ENCODE measurements at places on chromosomes 6 and 20.

DNA sequence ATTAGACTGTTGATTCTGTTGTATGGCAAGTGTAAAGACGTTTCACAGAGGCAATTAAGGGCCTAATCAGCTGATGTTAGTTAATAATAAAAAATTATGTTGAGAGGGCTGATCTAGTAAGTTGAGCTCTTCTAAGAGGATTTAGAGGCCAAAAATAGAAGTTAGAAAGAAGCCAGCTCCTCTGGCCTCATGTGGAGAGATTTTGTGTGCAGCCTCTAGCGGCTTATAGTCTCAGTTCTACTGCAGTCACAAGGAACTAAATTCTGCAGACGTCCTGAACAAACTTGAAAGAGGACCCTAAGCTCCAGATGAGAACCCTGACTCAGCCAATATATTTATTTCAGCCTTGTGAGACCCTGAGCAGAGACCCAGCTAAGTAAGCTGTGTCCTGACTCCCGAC is 498.6 kb downstream of the BTBD3 start:
- no peak for DNase-seq

DNA sequence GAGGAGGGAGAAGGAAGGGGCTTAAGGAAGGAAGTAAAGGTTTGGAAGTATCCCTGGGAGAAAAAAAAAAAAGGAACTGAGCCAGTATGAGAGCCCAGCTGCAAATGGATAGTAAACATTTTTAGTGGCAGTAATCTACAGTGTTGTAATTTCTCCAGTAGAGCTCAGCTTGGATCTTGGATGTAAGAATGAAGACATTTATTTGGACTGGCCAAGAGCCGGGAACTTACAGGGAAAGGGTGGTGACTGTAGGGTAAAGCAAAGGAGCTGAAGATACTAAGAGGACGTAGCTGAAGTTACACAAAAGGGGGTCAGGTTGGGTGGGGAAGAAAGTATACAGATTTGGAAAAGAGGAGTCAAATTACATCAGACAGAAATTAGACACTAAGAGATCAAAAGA is 13.5 kb downstream of the EEF1E1 start:
- no peak for DNase-seq

DNA sequence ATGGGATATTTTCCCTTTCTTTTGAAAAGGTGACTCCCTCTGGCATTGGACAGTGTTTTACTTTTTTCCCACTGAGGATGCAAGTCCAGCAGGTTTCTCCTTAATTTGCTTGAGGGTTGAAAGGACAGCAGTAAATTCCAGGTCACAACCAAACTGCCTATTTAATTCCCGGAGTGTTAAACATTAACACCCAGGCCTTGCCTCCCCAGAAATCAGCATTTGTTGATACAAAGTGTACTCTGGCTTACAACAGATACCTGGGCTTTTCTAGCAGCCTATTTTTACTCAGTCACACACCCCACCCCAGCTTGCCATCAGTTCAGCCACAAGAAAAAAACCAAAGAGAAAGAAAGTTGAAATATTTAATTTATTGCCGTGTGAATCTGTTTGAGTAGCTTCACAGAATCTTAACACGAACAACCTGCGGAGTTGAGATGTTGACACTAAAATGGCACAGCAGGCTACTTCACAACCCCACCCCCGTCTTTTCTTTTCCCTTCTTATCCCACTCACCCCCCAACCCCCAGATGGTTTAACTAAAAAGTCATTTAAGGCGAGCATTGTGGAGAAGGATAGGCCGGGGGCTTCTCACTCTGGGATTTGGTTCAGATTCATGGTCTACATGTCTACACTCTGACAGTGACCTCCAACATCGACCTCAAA is 45.7 kb downstream of the MYLIP start:
- DNase-seq = no peak

DNA sequence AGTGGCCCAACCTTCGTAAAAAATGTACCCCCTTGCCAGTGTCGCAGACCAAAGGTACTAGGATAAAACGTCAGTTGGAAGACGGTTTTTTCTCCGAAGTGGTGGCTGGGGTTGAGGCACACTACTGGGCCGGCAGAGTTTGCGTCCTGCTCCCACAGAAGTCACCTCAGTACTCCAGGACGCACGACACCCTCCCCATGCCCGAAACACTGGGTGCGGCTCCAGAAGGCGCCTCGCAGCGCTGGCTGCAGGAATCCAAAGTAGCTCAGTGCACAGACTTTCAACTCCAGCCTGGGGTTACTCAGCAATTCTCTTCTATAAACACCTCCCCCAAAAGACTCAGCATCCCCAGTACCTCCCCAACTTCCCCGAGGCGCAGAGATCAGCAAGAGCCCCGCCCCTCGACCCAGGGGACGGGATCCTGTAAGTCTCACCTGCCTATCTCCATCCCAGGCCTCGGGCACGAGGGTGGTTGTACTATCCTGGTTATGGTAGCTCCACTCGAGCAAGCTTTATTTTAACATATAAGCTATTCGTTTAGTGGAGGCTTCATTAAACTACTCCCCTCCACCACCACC is 88.2 kb downstream of the ZFP64 start:
- DNase-seq = no peak

- DNase-seq = no peak
Measured at GRCh38 chr6:120157873-120158272, 808.3 kb upstream of the MAN1A1 start.

DNA sequence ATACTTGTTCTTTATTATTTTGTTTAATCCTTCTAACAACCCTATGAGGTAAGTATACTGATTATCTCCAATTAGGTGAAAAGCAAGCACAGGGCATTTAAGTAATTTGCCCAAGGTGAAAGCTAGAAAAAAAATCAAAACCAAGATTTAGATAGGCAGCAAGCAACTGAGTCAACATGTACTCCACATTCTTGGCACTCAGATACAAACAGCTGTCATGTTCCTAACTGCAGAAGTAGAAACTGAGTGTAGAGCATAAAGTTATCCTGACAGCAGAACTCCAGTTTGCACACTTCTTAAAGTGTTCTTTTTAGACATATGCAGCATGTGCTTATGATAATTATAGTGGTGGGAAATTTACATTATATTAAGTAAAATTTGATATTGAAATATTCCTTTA is 278.1 kb downstream of the MEI4 start:
- DNase-seq = no peak

Measured in stimulated activated CD8-positive, alpha-beta memory T cell treated with anti-CD3 and anti-CD28 coated beads, Interleukin-12 subunit alpha, Interleukin-12 subunit beta, amount 100 ng/mL, for 1 hour (primary cell).